ENCODE measurements at places on chromosomes 16 and 17.

DNA sequence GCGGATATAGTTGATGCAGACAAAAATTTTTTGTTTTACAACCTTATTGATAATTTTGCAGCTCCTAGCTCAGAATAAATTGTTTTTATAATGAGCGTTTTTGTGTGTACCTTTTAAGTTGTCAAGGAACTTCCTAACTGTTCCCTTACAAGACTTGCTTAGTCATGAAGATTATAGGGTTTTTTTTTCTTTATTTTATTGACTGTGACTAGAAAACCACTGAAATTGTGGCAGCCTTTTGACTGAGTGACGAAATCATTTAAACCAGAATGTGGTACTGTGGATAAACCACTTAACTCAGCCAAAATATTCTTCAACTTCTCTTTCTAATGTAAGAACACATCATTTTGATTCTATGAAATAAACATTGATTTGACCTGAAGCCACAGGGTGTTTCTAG lies 40.8 kb upstream of the VPS4A start:
- DNase-seq = no peak

- no peak for DNase-seq
Measured at GRCh38 chr16:49921791-49922456, 66.0 kb upstream of the ZNF423 start.

DNA sequence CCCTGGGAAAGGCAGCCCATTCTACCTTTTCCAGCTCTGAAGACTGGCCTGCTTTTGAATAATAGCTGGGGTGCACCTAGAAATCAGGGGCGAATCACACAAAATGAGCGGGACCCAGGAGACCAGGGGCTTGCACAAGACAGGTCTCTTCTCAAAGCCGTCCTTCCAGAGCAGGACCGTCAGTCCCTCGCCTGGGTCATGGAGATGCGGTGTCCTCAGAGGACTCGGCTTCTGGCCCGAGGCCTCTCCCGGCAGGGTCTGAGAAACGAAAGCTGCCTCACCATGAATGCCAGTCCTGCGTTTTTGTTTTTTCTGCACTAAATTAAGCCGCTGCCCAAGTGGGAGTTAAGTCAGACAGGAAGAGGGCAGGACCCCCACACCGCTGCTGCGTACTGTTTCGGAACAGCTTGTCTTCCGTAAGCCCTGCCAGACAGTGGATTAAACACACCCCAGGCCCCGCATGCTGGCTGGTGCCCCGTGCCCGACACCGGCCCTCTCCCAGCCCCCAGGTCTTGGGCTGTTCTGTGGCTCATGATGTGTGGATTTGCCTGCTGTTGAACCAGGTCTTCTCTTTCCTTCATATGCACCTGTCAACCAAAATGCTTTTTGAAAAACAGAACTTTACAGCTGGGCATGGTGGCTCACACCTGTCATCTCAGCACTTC lies 142.1 kb upstream of the RPH3AL start:
- no peak for DNase-seq

DNA sequence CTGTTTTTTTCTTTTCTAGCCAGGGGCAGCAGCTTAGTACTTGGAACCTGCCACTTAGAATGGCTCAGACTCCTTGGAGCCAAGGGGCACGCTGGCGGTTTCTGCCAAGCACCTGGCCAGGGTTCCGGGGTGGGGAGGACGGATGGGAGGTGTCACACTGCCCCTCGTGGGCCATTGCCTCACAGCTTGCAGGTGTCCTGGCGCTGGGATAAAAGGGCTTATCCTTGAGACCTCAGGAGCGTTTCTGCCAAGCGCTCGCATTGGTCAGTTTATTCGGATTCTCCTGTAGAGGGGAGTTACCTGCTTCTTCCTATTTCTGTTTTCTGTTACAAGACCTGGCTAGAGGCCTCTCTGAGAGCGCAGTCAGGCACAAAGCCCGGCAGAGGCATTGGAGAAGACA lies 234.6 kb downstream of the MSI2 start:
- DNase-seq = no peak

GRCh38 chr16:66551788-66552285 lies 539 bp upstream of the CKLF start:
- DNase-seq = no peak

- DNase-seq = no peak
Measured at GRCh38 chr17:70215656-70216055, 46.3 kb downstream of the KCNJ2 start.

DNA sequence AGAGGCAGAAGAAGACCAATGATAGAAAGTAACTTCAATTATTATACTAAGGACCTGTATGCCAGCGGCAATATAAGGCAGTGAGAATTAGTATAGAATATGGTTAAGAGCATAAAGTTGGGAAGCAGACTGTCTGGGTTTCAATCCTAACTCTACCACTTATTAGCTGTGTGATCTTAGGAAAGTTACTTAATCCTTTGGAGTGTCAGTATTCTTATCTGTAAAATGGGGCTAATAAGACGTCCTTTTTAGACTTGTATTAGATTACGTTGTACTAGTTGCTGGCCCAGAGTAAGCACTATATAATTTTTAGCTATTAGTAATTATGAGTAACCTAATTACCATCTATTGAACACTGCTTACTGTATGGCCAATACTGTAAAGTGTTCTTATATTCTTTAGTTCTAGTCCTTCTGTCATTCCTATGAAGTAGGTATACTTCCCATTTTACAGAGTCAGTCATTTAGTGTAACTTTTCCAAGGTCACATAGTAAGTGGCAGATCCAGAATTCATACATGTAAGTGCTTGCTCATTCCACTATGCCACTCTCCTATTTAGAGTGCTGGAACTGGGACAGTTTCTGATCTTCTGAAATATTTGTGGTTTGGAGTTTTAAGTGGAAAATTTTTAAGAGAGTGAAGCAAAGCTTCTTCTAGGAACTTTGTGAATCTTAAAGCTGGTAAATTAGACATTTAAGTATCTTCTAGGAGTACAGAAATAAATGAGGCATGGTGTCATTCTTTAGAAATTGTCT lies 22.5 kb downstream of the HEATR9 start:
- DNase-seq = no peak

- DNase-seq = no peak
Measured at GRCh38 chr17:29149431-29150064, 30.6 kb downstream of the MYO18A start.

DNA sequence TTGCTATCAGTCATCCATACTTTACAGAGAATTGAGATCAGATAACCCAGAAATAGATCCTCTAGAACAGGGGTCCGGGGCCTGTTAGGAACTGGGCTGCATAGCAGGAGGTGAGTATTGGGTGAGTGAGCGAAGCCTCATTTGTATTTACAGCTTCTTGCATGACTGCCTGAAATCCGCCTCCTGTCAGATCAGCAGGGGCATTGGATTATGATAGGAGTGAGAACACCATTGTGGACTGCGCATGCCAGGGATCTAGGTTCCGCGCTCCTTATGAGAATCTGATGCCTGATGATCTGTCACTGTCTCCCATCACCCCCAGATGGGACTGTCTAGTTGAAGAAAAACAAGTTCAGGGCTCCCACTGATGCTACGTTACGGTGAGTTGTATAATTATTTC lies 13.0 kb upstream of the SCIMP start:
- DNase-seq = no peak

DNA sequence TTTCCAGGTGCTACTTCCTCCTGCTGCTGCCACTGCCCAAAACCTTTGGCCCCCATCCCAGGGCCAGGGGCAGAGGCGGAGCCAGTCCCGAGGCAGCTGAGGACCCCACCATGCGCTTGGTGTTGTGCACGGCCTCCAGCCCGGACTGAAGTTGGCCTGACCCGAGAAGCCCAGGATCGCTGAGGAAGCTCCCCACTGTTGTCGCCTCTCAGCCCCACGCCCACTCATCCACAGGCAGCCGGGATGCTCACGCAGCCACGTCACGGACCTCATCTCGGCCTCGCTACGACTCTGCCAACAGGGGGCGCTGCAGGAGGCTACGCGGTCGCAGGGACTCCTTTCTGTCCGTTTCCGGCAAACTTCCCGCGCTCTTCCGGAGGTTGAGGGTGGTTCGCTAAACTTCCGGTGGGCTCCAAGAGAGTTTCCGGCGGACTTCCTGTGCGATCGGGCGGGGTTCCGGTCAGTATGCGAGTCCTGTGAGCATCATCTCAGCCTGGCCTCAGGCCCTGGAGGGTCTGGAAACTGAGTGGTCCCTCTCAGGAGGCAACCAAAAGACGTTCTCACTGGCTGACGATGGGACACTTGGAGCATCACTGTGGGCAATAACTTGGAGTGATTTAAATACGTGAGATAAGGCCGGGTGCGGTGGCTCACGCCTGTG lies 12.4 kb downstream of the ZG16B start:
- DNase-seq = no peak

- peak; percentile 19 for DNase-seq
Measured at GRCh38 chr17:78038748-78039288, 80.3 kb downstream of the TNRC6C start.

- no peak for DNase-seq
Measured at GRCh38 chr17:45958994-45959665, 39.9 kb upstream of the STH start.

DNA sequence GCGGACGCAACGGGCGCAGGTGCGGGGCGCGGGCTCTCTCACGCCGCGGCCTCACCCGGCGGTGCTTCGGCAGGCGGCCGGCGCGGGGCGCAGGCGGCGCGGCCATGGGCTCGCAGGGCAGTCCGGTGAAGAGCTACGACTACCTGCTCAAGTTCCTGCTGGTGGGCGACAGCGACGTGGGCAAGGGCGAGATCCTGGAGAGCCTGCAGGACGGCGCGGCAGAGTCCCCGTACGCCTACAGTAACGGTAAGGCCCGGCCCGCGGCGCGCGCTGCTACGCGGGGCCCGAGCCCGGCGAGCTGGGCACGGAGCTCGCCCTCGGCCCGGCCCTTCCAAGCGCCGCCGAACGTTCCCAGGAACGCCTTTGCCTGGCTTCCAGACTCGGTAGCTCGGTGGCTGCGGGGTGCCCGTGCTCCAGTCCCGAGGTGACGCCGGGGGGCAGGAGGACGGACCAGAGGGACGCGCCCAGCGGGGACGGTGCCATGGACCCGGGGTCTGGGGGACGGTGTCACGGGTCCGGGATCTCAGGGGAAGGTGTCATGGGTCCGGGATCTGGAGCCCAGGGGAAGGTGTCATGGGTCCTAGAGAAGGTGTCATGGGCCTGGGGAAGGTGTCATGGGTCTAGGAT lies 435 bp downstream of the RAB40C start:
- DNase-seq = no peak
